Vagina (tissue), 2 donors: ENCODE measurements at places on chromosomes 4 and X.

- no peak for DNase-seq
Observed at GRCh38 chr4:69759189-69759604, 1.2 kb downstream of the SULT1B1 start.

GRCh38 chr4:155706147-155706546 lies 39.5 kb downstream of the GUCY1A1 start:
- no peak for DNase-seq

GRCh38 chr4:145380123-145380522 lies 101.5 kb upstream of the SMAD1 start:
- DNase-seq, result no peak

DNA sequence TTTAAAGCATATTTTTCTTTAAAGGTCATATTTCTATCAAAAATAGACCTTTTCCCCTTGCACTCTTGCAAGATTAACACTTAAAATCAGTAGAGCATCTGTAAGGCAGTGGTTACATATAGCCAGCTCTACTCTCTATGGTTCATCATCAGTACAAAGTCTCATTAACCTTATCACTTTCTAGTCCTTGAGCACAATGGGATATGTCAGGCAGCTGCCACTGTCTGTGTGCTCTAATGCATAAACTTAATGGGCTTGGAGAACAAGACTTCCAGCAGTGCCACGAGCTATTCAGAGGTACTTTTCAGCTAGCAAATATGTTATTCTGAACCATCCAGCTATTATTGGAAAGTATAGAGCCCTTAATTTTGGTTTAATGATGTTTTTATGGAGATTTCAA lies 393.7 kb downstream of the GASK1B start:
- DNase-seq, result no peak

DNA sequence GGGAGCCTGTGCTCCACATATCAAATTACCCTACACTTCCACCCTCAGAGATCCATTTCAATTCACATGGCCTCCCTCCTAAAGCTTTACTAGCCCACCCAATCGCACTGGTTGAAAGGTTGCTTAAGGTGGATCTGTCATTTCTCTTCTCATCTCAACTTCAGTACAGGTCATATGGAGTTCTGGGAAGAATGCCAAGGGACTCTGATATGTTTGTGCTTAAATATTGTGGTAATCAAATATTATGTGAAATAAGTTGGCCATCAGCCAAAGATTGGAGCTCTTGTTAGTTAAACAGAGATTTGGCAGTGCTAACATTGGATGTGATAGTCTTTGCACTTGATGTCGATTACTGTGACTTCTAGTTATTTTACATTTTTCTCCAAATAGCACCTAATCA lies 20.5 kb downstream of the SEPTIN6 start:
- no peak for DNase-seq

DNA sequence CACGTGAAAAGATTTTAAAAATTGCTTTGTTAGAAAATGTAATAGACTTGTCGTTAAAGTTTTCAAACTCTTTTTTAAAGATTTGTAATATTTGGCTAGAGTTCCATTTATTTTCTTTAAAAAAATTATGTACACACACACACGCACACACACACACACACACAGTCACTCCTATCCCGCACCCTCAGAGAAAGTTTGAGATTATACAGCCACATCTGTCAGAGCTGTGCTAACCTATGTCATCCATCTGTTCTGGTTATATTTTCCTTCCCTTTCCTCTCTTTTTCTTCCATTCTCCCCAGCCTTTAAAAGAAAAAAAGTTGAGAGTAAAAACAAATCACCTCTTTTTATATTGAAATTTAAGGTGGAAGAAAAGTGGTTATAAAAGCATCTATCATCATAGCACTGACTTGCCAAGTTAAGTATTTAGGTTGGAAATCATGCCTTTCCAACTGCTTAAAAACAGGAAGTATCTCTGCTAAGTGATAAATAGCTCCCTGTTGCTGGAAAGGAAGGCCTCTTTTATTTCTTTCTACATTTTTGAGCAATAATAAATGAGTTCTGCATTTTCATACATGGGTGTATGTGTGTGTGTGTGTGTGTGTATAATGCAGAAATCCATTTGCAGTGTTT lies 163.3 kb upstream of the SPRY1 start:
- no peak for DNase-seq

DNA sequence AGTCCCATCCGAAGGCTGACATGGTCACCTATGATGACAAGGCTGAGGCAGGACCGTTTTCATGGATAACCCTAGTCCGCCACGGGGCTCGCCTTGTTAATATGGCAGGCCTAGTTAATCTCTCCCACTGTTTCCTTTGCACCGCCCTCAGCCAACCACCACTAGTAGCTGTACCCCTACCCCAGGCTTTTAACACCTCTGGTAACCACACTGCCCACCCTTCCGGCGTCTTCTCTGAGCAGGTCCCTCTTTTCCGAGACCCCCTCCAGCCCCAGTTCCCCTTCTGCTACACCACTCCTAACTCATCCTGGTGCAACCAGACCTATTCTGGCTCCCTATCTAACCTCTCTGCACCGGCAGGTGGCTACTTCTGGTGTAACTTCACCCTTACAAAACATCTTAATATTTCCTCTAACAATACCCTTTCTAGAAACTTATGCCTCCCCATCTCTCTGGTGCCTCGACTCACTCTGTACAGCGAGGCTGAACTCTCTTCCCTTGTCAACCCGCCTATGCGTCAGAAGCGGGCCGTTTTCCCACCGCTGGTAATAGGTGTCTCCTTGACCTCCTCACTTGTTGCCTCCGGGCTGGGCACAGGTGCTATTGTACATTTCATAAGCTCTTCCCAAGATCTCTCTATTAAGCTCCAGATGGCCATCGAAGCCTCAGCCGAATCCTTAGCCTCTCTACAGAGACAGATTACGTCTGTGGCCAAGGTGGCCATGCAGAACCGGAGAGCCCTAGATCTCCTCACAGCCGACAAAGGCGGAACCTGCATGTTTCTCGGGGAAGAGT lies 964.4 kb downstream of the RPA4 start:
- no peak for DNase-seq

DNA sequence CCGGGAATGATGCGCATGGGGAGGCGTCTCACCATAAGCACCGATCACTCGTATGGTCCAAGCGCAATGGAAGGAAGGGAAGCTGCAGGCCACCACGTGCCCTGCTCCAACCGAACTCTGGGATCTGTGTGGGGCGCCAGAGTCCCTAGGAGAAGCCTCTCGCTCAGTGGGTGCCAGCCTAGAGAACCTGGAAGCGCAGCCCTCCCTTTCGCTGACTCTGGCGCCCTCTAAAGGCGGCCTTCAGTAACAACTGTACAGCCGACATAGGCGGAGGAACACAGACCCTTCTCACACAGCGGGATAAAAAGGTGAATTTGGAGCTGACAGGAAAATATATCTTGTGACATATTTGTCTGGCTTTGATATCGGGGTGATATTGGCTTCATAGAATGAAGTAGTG lies 76.0 kb downstream of the INTS6L start:
- no peak for DNase-seq

DNA sequence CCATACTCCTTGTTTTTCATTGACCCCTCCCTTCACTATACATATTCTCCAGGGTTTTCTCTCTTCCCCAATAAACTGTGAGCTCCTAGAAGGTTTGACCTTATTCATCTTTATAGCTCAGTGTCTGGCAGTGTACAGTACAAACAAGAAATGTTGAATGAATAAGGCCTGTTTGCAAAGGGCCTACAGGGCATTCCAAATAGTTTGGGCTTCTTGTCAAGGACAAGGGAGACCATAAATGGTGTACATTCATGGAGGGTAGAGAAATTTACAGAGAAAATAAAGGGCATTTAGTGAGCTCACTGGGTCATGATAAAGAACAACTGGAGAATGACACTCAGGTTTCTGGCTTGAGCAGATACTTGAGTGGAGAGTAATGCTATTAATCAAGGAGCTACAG lies 47.5 kb upstream of the EIF1AX start:
- DNase-seq, result no peak

DNA sequence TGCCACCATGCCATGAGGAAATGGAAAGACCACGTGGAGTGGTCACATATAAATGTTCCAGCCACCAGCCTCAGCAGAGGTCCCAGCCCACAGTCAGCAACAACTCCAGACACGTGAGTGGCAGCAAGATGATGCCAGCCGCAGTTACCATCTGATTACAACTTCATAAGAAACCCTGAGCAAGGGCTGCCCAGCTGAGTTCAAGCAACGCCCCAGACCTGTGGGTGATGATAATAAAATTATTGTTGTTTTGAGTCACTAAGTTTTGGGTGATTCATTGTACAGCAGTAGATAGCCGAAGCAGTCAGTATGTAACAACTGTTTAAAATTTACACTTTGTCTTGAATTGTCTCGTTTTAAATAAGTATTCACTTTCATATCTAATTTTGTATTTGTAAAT lies 5.8 kb upstream of the CCNG2 start:
- no peak for DNase-seq

- DNase-seq, result no peak
Observed at GRCh38 chr4:73917081-73917501, 47.9 kb downstream of the CXCL1 start.
